ENCODE measurements at places on chromosomes 2 and 18.

DNA sequence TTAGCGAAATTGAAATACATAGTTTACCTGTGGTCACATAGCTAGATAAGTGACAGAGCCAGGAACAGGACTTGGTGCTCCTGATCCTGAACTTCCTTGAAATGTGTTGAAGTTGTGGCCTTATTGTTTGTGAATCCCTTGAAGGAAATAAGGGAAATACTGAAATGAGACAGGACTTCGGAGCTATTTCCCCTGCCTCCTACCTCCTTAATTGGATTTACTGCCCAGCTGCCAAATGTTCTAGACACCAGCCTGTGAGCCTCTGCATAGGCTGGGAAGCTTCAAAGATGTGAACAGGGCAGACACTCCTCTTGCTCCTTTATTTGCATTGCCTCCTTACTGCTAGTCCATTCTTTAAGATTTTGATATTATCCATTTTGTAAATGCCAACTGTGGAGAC is 135.2 kb downstream of the PRPF40A start:
- DNase-seq, result no peak

DNA sequence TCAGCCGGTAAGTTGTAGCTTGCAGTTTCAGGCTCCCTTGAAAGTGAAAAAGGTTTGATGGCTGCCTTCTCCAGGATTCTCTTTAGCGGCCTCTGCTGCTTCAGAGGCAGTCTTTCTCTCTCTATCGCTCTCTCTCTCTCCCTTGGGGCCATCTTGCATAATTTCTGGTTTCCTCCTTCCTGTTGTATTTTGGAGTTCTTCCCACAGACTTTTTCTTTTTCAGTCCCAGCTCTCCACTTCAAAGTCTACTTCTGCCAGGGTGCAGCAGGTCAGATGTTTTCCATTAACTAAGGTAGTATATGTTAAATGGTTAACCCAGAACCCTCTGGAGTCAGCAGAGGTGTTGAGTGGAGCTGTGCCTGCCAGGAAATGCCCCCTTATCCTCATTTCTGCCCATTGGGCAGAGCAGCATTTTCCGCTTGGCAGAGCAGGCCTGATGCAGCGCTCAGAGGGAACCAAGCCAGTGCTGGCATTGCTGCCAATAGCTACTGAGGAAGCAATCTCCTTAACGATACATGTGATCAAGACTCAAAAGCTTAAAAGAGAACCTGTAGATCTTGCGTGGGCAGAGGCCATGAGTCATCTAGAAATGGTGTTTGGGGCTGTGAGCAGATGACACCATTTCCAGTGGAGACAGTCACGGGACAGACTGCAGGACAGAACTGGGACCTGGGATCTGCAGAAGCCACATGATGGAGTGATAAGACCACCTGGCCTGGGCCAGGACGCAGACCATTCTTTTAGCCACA is 20.8 kb downstream of the DBI start:
- DNase-seq, result no peak

- DNase-seq, result no peak
Observed at GRCh38 chr18:7607540-7608173, 40.5 kb downstream of the PTPRM start.

DNA sequence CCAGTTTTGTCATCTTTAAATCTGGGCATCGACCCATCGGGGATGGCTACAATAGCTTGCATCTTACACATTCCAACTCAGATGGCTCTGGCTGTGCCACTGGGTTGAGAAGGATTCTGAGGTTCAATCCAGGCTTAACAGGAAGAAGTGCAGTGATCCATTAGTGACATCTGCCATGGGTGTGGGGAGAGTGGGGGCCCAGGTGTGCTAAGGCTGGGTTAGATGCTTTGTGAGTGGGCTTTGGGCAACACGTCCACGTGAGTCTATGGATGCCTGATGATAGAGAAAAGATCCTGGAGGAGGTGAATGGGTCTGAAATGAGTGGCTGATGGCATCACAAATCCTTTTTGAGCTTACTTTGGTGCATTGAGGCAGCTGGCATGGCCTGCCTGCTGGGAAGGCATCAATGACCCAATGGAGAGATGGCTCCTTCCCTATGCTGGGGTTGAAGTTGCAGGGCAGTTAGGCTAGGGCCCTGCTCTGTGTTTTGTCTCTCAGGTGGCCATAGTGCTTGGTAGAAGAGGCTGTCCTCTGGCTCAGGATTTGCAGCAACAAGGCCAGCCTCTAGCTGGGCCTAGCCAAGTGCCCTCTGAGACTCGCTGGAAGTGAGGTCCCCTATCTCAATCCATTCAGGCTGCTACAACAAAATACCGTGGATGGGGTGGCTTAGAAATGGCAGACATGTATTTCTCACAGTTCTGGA is 56.7 kb downstream of the HS1BP3 start:
- DNase-seq, result no peak

DNA sequence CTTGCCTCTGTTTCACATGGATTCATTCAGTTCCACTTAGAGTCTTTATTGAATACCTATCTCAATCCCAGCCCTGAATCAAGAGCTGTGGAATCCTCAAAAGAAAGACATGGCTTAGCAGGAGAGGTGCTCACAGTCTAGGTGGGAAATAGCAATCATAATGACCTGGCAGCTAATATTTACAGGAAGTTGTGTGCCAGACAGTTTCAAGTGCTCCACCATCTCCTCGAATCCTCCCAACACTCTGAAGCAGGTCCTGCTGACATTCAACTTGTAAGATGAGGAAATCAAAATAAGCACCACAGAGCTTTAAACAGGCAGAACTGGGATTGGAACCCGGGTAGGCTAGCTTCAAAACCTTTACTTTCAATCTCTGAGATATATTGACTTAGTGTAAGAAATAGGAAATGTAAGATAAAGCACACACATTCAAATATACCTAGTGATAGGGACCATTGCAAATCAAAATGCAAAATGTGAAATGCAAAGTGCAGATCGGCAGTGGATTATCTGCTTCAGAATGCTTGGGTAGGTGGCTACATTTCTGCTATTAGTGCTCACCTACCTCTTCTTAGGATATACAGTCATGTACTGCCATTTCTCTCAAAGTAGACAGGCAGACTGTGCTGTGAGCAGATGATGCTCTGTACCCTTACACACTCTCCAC is 182.0 kb downstream of the PRKCE start:
- DNase-seq, result no peak

- DNase-seq, result no peak
Observed at GRCh38 chr2:69624611-69625010, 18.9 kb downstream of the AAK1 start.

DNA sequence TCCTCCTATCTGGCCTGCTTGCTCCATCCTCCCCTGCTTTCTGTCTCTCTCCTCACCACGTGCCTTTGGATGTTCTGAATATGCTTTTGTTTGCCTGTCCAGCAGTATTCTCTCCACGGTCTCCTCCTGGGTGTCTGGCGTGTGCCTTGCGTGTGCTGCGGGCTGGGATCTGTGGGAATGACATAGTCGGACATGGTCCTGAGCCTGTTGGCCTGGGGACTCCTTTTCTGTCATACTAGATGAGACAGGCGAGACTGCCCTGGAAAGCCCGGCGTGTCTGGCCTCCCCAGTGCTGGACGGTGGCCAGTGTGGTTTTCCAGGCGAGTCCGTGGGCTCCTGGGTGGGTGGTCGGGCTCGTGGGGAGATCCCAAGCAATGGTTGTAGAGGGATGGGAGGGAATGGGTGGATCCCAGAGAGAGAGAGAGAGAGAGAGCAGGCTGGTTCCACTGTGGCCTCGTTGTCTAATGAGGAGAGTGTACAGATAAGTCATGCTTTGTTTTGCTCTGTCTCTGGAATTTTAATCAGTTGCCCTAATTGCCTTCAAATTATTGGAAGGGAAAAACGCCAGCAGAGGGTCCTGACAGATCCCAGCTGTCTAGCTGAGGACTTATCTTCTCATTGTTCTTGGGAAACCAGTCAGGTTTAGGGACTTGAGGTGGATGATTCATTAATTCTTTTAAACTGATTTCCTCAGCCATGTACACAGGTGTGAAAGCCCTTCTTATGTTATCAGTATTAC is 58.3 kb downstream of the HPCAL1 start:
- no peak for DNase-seq

- DNase-seq, result no peak
Observed at GRCh38 chr2:121104721-121105141, 180.3 kb downstream of the TFCP2L1 start.

GRCh38 chr2:903223-903900 is 47.3 kb upstream of the SNTG2 start:
- DNase-seq, result no peak

DNA sequence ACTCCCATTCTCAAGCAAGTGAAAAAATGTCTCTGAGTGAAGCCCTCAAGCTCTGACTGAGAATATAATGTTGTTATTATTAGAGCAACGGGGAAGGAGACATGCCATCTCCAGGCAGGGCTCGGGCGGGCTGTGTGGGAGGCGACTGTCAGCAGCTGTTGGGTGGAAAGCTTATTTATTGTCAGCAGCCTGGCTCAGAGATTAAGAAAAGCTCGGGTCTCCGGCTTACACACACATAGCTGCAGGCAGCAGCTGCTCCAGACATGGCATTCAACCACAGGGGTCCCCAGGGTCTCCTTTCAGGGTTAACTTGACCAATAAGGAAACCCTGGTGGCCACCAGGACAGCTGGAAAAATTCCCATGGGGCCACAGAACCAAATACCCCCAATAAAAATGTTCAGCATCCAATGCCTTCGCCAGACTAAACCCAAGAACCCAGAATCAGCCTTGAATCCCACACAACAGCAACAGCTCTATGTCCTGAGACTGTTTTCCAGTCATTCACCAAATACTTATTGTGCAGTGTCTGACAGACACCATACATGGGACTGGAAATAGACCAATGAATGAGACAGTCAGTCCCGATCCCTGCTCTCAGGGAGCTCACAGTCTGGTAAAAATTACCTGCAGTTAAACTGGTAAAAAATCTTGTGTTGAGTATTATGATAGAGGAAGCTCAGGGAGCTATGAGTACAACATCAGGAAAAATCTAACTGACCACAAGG is 70.5 kb upstream of the RTN4 start:
- no peak for DNase-seq

DNA sequence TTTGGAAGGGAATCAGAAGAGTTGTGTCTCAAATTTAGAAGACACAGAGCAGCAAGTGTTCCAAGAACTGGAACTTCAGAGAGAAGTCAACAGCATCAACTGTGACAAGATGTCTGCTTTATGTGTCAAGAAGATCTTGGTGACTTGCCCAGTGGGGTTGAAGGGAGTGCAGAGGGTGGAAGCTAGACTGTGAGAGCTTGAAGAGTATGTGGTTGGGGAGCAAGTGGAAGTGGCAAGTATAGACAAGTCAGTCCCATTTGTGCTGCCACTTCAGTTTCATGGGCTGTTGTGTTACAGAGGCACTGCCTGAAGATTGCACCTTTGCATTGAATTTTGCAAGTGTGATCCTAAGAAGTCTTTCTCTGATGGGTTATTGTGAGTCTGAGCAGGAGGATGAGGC is 68.7 kb upstream of the MC2R start:
- DNase-seq, result no peak

- no peak for DNase-seq
Observed at GRCh38 chr2:186664385-186665043, 29.3 kb upstream of the FAM171B start.

GRCh38 chr2:75090770-75091515 is 108.4 kb downstream of the TACR1 start:
- DNase-seq, result no peak

GRCh38 chr18:14769381-14769780 is 21.4 kb downstream of the ANKRD30B start:
- DNase-seq, result no peak

DNA sequence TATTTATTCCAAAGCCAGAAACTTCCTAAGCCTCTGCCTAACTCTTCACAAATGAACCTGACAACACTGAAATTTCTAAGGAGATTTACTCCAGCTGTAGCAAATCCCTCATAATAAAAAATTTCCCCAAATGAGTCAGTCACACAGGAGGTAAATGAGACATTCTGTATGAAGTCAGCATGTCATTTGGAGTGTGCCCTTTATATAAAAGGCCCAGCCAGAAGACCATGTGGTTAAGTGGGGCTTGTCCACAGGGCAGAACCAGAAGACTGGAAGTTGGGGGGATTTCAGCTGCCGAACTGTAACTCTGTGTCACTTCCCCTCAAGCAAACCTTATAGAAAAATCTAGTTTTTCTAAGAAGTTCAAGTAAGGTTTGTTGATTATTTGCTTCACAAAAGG is 30.2 kb downstream of the NRP2 start:
- no peak for DNase-seq

- no peak for DNase-seq
Observed at GRCh38 chr2:43685357-43685756, 9.1 kb upstream of the C1GALT1C1L start.

GRCh38 chr18:45255197-45255890 is 359.9 kb upstream of the SLC14A2 start:
- DNase-seq, result no peak

GRCh38 chr2:187549193-187549592 is 5.0 kb downstream of the TFPI start:
- no peak for DNase-seq

- DNase-seq, result no peak
Observed at GRCh38 chr2:215332872-215333595, 21.2 kb downstream of the ATIC start.

GRCh38 chr2:221792971-221793521 is 220.9 kb upstream of the EPHA4 start:
- no peak for DNase-seq

All from memory B cell (primary cell).